ENCODE measurements at places on chromosomes 5 and 9. TPM values are rescaled to one million over a fixed set of nuclear protein-coding genes. Genes with fewer than 3 reads are reported as not detected.

DNA sequence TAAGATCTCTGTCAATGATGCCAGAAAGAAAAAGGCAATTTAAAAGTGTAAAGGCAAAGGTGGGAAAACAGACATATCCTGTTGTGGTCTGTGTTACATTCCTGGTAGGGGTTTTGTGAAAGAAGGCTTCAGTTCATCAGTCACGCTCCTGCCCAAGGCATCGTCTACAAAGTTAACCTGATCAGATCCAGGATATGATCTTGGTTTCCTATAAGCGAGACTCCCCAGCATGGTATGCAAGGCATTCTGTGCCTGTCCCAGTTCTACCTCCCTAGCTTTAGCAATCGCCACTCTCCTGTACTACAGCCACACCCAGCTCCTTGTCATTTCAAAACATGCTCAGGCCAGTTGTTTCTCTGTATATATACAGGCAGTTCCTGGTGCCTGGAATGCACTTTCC, 58.0 kb upstream of the PTPN3 start:
- H3K4me3 ChIP-seq = no peak overlapping the region
- H3K36me3 ChIP-seq = no peaks in the 10 kb centered on the region
- DNase-seq = no peak

- no peak for DNase-seq
- no peaks in the 10 kb centered on the region for H3K36me3 ChIP-seq
- peaks cover 18% of the 10 kb centered on the region for H3K4me1 ChIP-seq
- H3K4me3 ChIP-seq = no peak overlapping the region
- no peak overlapping the region for H3K27ac ChIP-seq
Observed at GRCh38 chr5:95940758-95941682, 20.6 kb downstream of the ELL2 start.

GRCh38 chr5:176658817-176659511, 11.7 kb downstream of the TSPAN17 start:
- H3K4me3 ChIP-seq = no peak overlapping the region
- H3K36me3 ChIP-seq = peaks cover 30% of the 10 kb centered on the region
- H3K27ac ChIP-seq = no peak overlapping the region
- no peak for DNase-seq
- H3K27me3 ChIP-seq = peaks cover 19% of the 10 kb centered on the region
- peaks cover 9% of the 10 kb centered on the region for H3K4me1 ChIP-seq

DNA sequence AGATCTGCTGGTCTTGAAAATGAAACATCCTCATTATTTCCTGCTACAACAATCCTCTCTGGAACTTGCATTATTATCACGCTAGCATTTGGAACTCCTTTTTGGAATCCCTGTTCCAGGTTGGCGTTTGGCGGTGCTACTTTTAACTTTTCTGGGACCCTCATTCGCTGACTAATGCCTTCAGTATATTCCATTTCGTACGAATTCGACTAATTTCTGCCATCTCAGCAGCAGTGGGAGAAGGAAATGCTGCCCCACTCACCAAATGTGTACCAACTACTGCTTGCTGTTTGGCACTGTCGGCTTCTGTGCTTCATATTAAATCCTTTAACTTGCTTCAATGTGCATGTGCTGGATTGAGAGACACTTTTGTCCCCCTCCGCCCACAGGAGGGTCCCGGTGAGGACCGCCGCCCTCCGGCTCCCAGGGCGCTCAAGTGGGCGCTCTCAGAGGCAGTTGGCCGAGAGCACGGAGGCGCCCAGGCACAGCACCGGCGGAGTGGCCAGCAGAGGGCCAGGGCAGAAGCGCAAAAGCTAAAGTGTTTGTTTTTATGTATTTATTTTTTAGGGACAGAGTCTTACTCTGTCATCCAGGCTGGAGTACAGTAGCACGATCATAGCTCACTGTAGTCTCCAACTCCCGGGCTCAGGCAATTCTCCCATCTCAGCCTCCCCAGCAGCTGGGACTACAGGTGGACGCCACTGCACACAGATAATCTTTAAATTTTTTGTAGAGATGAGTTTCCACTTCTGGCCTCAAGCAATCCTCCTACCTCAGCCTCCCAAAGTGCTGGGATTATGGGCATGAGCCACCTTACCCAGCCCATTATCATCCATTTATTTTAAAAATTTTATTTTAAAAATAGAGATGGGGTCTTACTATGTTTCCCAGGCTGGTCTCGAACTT, 11.9 kb downstream of the PDE6A start:
- H3K27ac ChIP-seq = no peak overlapping the region
- H3K27me3 ChIP-seq = no peaks in the 10 kb centered on the region
- DNase-seq = no peak
- H3K4me1 ChIP-seq = peaks cover 26% of the 10 kb centered on the region
- H3K36me3 ChIP-seq = no peaks in the 10 kb centered on the region

DNA sequence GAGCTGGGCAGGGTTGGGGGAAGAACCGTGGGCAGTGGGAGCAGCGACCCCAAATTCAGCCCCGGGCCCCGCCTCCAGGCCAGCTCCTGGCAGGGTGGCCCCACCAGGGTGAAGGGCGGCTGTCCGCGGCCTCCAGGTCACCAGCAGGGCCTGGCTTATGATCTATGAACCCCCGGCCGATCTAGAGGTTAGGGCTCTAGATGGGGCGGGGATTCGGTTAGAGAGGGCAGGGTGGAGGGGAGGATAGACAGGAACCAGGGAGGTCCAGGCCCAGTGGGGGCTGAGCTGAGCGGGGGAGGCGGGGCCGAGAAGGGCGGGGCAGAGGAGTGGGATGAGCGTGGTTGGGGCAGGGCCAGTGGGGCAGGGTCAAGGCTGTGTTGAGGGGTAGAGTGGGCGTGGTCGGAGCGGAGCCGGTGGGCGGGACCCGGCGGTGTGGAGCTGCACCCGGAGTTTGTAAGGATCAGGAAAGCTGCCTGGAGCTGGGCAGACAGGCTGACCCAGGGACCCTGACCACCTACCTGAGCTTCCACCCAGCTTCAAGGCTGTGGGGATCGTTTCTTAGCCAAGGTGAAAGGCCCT, 29.3 kb upstream of the OBP2B start:
- H3K27ac ChIP-seq = peak overlapping the region; percentile 81
- H3K27me3 ChIP-seq = no peaks in the 10 kb centered on the region
- H3K36me3 ChIP-seq = no peaks in the 10 kb centered on the region
- H3K4me1 ChIP-seq = peaks cover 28% of the 10 kb centered on the region
- H3K4me3 ChIP-seq = peak overlapping the region; percentile 35

DNA sequence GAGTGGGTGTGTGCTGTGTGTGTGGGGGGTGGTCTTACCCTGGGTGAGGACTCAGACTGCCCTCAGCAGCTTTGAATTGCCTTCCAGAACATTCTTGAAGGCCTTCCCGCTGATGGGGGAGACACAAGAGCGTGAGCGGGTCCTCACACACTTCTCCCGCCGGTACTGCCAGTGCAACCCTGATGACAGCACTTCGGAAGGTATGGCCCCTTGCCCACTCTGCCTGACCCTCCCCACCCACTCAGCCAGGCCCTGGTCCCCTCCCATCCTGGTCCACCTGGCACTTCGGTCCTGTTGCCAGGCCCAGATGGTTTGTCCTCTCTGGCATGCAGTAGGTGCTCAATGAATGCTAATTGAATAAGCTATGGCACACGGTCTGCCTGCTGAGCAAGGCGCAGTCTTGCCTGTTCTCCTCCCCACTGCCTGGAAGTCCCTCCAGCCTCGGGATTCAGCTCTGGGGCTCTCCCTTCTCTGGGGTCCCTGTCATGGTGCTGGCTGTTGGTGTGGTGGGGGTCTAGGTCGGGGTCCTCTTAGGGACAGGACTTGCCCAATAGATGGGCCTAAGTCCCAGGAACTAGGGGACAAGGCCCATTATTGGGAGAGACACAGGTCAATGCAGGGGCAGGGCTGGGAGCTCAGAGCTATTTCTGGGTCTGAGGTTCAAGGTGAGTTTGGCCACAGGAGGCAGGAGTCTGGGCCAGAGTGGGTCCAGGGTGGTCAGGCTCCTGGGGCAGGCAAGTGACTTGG, 26.4 kb downstream of the PSD2 start:
- H3K27me3 ChIP-seq = no peaks in the 10 kb centered on the region
- no peak overlapping the region for H3K27ac ChIP-seq
- H3K4me1 ChIP-seq = no peaks in the 10 kb centered on the region
- no peaks in the 10 kb centered on the region for H3K36me3 ChIP-seq
- DNase-seq = no peak
- no peak overlapping the region for H3K4me3 ChIP-seq

GRCh38 chr9:117574099-117574498, 130.1 kb upstream of the TLR4 start:
- H3K36me3 ChIP-seq = no peaks in the 10 kb centered on the region
- no peak for DNase-seq
- no peaks in the 10 kb centered on the region for H3K27me3 ChIP-seq
- H3K4me1 ChIP-seq = no peaks in the 10 kb centered on the region

Gene INSL4
- not detected for total RNA-seq
